RWPE1 (cell line): ENCODE measurements at places on chromosomes 7 and 10.

- DNase-seq = no peak
Measured at GRCh38 chr7:138880881-138881578, 83.0 kb upstream of the ATP6V0A4 start.

DNA sequence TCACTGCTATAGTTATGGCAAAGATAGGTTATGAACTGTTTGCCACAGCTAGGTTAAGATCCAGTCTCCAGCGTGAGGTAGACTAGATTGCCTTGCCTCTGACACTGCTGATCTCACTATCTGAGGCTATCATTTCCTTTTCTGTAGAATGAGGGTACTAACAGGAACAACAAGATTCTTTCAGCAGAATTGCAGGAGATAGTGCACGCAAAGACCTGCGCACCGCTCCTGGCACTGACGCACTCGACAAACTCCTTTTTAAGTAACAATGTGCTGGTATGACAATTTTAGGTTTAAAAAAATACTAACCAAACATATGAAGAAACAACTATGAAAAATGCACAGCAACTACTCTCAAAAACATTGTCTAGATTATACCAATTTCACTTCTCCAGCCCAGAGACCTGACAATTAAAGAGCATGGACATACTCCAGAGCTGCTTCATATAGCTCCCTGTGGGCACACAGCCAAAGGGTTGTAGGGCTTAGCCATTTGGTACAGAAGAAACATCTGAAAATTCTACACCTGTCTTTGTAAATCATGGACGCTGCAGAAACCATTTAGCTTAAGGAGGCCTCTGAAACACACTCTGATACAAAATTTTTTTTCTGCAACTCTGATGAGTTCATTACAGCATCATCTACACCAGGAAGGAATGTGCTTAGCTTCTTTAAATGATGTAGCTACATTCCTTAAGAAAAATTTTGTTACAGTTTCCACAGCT, 7.8 kb downstream of the ADAM12 start:
- no peak for DNase-seq

GRCh38 chr7:41190581-41190980, 512.3 kb downstream of the INHBA start:
- DNase-seq = no peak

GRCh38 chr10:113713640-113713982, 33.9 kb downstream of the CASP7 start:
- no peak for DNase-seq

DNA sequence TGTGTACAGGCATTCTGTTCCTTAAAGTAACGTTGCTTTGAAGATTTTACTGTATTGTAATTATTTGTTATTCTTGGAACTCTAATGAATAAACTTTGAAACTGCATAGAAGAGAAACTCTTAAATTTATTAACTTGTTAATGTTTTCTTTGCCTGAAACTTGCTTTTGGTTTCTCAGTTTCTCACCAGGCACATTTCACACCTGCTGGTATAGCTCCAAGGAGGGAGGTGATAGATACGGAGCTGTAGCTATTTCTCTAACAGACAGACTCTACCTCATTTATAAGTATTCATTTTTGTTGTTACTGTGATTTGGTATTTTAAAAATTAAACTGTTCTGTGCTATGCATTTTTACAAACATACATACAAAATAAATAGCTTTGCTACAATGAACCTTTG, 32.7 kb downstream of the R3HCC1L start:
- no peak for DNase-seq
